ENCODE measurements at places on chromosomes 3 and 15.

DNA sequence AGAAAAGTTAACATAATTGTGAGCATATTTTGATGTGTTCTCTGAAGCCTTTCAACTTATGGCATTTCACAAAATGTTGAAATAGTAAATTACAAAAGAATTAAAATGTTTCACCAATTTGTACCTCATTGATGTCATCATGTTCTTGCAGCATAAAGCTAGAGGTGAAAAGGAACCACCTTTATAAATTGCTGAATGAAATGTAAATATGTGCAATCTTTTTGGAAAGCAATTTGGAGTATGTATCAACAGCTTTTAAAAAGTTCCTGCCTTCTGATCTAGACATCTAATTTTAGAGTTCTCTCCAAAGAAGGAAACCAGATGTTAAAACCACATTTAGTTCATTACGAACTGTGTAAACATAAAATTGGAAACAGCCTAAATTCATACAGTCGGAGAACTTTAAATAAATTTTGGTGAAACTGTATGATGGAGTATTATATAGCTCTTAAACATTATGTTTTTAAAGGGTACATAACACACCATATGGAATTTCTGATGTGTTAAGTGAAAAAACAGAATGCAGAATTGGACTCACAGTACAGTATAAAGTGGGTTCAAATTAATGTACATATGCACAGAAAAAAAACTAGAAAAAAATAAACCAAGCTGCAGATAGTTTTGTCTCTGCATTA lies 311.2 kb upstream of the NAALADL2 start:
- DNase-seq = no peak

- DNase-seq = no peak
Observed at GRCh38 chr3:172437713-172438112, 10.5 kb downstream of the GHSR start.

- no peak for DNase-seq
Observed at GRCh38 chr3:105158286-105158685, 208.4 kb upstream of the ALCAM start.

DNA sequence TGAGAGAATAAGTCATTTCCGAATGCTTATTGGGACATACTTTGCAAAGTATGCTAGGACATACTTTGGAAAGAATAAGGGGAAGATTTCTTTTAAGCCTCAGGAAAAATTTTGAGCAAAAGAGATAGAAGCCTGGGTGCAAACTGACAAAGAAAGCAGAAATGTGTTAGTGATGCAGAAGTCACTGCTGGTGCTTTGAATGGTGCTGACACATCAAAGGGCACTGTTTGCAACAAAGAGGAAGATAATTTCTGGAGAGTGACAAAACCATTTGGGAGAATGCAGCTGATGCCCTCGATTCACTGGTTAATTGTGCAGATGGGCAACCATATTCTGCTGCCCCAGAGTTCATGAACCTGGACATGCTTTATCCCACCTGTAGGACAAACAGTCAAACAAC lies 11.0 kb upstream of the RAP2B start:
- DNase-seq = no peak

GRCh38 chr3:178223876-178224275 lies 312.4 kb upstream of the KCNMB2 start:
- DNase-seq = no peak

- no peak for DNase-seq
Observed at GRCh38 chr15:83115831-83116565, 8.6 kb downstream of the TM6SF1 start.

DNA sequence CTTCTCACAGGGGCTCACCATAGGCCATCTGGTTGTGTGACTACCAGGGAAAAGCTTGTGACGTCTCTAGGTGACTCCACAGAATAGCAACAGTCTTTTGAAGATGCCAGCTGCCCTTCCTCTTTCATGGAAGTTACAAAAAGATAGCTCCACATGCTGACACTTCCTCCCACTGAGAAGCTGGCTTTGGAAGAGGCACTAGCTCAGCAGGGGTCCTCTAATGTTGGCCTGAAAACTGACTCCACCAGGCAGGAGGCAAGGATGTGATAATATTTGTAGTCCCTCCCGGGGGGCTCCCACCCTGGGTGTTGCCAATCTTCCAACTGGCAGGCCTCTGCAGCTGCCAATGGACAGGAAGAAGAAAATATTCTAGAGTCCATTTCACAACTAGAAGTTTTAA lies 343.5 kb downstream of the NEK10 start:
- DNase-seq = no peak

DNA sequence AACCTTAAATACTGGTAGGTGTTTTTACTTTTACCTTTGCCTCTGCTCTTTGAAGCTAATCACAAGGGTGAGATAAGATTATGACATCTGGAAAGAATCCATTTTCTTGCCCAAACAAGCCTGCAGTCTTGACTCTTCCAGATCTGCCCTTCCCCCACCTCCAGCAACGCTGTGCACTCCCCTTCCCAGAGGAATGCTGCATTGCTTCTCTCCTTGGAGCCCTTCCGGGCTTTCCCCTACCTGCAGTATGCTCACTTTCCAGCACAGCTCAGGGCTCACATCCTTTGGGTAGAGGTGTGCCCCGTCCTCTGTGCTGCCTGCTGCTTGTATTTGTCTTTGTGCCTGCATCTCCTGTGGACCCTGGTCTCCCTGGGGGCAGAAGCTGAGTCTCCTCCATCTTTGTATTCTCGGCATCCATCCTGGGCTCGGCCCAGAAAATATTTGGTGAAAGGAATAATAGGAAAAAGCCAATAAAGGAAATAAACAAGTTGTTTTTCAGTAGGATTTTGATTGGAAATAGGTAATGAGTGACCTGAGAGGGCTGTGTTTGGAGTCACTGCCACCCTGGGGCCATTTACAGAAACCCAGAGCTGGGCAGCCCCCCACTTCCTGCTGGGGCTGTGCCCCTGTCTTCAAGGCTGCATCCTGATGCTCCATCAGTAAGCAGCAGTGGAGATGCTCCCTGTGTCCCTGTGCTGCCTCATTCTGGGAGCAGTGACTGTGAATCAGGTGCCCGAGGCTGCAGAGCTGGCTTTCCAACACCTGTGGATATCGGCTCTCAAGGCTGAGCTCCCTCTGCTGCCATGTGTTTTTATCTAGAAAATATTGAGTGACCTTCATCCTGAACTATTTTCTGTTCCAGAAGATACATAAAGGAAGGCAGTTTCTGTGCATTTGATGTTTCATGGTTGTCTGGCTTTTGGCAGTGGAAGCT lies 117.5 kb downstream of the EEFSEC start:
- DNase-seq = no peak

DNA sequence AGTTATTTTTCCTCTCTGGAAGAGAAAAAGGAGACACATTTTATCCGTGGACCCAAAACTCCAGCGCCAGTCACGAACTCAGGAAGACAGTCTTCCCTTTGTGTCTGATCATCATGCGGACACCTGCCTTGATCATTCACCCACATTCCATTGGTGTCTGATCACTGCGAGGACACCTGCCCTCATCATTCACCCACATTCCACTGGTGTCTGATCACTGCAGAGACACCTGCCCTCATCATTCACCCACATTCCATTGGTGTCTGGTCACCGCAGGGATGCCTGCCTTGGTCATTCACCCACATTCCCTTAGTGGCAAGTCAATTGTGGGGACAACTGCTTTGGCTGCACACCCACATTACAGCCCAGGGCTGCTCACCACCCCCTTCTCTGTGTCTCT lies 148.9 kb downstream of the ROBO1 start:
- DNase-seq = no peak

GRCh38 chr3:158569794-158570193 lies 1.2 kb upstream of the MLF1 start:
- no peak for DNase-seq

DNA sequence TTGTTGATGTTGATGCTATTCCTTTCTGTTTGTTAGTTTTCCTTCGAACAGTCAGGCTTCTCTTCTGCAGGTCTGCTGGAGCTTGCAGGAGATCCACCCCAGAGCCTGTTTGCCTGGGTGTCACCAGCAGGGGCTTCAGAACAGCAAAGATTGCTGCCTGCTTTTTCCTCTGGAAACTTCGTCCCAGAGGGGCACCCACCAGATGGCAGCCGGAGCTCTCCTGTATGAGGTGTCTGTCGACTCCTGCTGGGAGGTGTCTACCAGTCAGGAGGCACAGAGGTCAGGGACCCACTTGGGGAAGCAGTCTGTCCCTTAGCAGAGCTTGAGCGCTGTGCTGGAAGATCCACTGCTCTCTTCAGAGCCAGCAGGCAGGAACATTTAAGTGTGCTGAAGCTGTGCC lies 303.2 kb downstream of the ZIC1 start:
- no peak for DNase-seq

DNA sequence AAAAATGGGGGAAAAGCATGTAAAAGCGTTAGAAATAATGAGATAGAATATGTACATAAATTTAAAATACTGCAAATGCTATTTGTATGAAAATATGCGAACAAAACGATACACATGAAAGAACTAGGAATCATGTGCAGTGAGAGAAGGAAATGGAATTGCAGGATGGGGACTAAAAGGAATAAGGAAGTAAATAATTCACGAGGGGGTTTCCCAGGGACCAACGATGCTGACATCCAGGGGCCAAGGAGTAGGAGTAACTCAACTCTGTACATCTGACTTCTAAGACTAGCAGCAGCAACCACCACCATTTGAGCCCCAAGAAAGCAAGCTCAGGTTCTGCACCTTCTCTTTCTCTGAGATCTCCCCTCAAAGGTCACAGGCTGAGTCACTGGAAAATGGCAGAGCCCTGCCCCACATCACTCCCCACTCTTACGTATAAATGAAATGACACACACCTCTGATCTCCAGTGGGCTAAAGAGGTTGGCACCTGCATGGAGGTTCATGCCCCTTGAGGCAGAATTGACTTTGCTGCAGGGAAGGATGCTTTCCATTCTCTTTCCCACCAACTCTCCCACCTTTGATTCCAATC lies 100.0 kb upstream of the DLG1 start:
- no peak for DNase-seq

DNA sequence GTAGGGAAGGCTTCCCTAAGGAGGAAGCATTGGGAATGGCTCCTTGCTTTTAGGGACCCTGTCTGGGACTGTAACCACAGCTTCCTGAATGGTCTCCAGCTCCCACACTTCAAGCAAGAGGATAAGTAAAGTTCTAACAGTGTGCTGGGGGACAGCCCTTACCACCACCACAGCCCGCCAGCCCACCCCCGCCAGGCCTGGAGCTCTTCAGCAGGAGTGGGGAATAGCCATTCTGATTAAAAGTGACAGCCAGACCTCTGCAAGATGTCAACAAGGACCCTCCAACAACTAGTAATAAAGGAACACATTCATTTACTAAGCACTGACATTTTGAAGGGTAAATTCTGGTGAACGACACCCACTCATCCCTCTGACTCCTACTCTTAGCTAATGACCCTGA lies 49.4 kb downstream of the CPN2 start:
- DNase-seq = no peak

GRCh38 chr3:111652492-111653180 lies 57.5 kb upstream of the ZBED2 start:
- no peak for DNase-seq

DNA sequence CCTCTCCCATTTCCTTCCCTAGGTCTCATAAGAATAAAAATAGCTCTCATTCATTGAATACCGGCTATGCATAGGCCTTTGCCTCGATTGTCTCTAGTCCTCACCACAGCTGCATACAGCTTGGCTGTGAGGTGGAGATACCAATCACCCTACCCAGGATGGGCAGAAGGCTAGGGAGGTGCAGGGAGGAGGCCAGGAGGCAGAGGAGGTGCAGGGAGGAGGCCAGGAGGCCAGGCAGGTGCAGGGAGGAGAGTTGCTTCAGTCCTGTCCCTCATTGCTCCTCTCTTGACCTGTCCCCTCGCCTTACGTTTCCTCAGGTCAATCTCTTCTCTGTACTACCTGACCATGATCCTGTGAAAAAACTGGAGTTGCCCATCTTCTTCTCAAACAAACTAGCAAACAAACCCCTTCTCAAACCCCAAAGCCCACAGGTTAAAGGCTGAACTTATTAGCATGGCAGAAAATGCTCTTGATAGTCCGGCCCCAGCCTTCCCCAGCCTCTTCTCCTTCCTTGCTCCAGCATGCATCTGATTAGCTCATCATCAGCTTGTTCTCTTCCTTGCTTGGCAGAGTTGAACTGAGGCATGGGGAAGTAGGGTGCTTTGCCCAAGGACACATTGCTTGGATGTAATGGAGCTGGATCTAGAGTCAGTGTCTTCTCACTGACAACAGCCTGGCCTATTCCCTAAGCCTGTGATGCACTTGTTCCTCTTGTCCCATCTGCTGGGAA lies 15.8 kb downstream of the PODXL2 start:
- DNase-seq = no peak

DNA sequence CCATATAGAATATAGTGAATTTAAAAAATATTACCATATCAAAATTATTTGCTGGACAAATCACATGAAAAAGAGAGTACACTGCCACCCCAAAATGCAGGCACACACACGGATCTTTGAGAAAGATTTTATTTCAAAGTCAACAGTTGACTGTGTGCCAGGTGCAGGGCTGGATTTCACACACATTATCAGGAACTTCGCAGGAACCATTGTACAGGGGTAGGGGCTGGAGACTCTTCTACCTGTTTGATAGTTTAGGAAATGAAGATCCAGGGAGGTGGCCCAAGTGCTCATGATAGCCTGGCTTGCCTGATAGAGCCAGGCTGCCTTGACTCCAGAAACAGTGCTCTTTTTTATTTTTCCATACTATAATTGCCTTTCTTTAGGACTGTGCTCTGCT lies 54.2 kb downstream of the IL1RAP start:
- DNase-seq = no peak

GRCh38 chr15:29113336-29114220 lies 156.0 kb downstream of the NSMCE3 start:
- DNase-seq = no peak

GRCh38 chr3:105323274-105323599 lies 43.5 kb upstream of the ALCAM start:
- DNase-seq = no peak

DNA sequence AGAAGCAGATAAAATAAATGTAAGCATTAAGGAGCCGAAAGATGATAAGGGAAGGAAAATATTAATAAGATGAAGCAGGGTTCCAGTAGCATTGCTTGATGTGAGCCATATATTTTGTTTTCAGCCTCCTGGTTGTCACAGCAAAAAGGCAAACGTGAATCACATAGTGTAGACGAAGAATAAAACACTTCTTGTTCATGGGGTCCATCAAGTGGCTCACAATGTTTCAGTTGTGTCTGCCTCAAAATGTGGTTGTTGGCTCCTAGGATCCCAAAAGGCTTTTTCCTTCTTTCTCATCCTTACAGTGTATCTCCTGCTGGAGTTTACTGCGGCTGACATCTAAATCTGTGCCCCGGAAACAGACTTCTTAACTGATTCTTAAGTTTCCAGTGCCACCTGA lies 195.1 kb downstream of the GHSR start:
- DNase-seq = no peak
